Kidney glomerular epithelial cell (primary cell): ENCODE measurements at places on chromosomes 16 and 17.
A peak's percentile ranks its signal among the peaks of the same experiment; 100 is the strongest.

- DNase-seq = no peak
Observed at GRCh38 chr17:82304826-82305726, 12.3 kb downstream of the CD7 start.

DNA sequence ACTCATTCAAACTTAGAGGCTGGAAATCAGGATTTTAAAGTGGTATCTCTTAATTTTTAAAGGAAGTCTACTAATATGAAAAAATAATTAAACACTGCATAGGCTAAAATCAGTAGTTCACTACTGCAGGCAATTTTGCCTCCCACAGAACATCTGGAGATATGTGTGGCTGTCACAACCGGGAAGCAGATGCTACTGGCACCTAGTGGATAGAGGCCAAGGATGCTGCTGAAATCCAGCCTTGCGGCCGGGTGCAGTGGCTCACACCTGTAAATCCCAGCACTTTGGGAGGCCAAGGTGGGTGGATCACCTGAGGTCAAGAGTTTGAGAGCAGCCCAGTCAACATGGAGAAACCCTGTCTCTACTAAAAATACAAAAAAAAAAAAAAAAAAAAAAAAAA lies 473.9 kb downstream of the XYLT1 start:
- DNase-seq = no peak

GRCh38 chr17:48177816-48178215 lies 70.2 kb downstream of the SNX11 start:
- no peak for DNase-seq

- DNase-seq = peak; percentile 15
Observed at GRCh38 chr17:9451934-9452333, 123.7 kb downstream of the STX8 start.

GRCh38 chr17:66541461-66542128 lies 239.2 kb downstream of the PRKCA start:
- no peak for DNase-seq

- DNase-seq = no peak
Observed at GRCh38 chr16:48497932-48498768, 111.8 kb downstream of the N4BP1 start.

DNA sequence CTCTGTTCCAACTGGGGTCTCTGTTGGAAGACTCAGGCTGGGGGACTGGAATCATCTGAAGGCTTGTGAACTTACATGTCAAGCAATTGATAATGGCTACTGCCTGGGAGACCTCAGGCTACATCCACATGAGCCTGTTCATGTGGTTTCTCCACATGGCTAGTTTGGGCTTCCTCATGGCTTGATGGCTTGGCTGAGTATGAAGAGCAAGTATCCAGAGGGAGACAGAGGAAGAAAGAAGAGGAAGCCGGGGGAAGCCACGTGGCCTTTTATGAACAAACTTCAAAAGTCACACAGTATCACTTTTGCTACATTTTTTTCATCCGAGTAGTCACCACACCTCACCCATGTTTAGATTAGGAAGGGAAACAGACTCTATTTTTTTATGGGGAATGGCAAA lies 158.9 kb downstream of the TRIM37 start:
- DNase-seq = no peak

- no peak for DNase-seq
Observed at GRCh38 chr16:56355221-56355620, 70.1 kb downstream of the AMFR start.

- no peak for DNase-seq
Observed at GRCh38 chr17:82281076-82281475, 7.6 kb upstream of the CSNK1D start.

- DNase-seq = no peak
Observed at GRCh38 chr17:7107012-7107754, 7.4 kb downstream of the ASGR2 start.
